ENCODE measurements at places on chromosomes 2 and 18.

DNA sequence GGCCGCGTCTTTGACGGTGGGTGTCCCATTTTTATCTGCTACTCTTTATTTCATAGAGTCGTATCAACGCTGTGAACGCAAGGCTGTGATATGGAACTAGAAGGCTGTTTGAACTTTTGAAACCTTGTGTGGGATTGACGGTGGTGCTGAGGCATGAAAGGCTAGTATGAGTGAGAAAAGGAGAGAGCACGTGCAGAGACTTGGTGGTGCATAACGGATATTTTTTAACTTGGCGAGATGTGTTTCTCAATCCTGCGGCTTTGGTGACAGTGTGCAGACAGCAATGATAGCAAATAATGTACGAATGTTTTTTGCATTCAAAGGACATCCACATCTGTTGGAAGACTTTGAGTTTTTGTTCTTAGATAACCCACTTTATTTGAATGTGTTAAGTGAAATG lies 6.2 kb downstream of the HES6 start:
- no peak for DNase-seq

DNA sequence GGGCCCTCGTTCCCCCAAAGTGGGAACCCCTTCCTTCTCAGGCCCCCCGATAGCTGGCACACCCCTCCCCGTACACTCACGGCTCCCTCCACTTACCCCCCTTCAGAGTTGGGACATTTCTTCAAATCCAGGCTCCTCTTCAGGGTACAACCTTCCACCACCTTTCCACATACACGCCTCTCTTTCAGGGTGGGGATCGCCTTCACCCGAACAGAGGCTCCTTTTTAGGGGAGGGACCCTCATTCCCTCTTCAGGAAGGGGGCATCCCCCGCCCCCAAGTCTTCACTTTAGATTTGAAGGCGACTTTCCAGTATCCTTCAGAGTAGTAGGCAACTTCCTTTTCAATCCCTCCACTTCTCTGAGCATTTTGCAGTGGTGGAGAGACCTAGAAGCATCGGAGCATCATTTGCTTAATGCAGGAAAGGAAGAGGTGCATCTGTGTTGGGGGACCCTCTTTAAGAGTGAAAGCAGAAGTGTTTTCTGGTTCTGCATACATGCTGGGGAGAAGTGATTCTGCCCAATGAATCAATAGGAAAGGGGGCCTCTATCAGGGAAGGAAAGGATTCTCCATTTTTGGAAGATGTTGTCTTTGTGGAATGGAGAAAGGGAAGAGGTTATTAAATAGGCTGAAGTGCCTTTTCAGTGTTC lies 845 bp downstream of the EML4 start:
- DNase-seq: no peak

DNA sequence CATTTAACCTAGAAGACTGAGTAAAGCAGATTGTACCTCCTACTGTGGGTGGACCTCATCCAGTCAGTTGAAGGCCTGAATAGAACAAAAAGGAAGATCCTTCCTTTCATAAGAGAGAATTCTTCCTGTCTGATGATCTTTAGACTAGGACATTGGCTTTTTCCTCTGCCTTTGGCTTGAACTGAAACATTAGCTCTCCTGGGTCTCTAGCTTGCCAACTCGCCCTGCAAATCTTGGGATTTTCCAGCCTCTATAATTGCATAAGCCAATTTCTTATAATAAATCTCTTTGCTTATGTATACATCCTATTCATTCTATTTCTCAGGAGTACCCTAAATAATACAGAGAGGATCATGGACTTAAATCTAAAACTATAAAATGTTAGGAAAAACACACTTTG lies 6.2 kb upstream of the KDSR start:
- DNase-seq: no peak

GRCh38 chr18:79405781-79406575 lies 10.2 kb downstream of the NFATC1 start:
- DNase-seq: peak; percentile 73

DNA sequence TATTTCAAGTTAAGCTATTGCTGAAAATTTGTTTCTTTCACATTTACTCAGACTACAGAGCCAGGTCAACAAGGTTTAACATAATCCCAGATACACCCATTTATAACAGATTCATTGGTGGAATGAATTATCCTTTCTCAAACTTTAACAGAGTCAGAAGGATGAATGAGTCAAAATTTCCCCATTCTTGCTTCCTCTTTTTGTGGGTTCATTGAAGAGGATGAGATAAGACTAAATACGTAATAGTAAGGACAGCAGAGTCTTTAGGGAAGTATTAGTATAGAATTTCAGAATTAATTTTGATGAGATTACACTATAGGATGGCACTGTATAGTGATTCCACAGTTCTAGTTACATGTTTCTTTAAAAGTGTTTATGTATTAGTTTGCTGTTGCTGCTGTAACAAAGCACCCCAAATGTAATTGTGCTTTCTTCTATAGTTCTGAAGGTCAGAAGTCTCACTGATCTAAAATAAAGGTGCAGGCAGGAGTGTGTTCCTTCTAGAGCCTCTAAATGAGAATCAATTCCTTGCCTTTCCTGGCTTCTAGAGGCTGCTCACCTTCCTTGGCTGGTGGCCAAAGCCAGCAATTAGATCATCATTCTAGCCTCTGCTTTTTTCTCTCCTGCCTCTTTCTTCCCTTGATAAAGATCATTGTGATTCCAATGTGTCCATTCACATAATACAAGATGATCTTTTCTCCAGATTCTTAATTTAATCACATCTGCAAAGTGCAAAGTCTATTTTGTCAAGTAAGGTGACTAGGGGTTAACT lies 309.3 kb upstream of the PIK3C3 start:
- DNase-seq: no peak

GRCh38 chr2:98376996-98377395 lies 30.7 kb downstream of the CNGA3 start:
- DNase-seq: no peak

- DNase-seq: no peak
Observed at GRCh38 chr18:31700990-31701389, 16.6 kb upstream of the B4GALT6 start.

GRCh38 chr18:74652392-74652988 lies 54.8 kb downstream of the ZNF407 start:
- DNase-seq: no peak

- no peak for DNase-seq
Observed at GRCh38 chr2:139365189-139365588, 585.0 kb upstream of the NXPH2 start.

GRCh38 chr2:64643838-64644457 lies 9.8 kb downstream of the SERTAD2 start:
- no peak for DNase-seq

DNA sequence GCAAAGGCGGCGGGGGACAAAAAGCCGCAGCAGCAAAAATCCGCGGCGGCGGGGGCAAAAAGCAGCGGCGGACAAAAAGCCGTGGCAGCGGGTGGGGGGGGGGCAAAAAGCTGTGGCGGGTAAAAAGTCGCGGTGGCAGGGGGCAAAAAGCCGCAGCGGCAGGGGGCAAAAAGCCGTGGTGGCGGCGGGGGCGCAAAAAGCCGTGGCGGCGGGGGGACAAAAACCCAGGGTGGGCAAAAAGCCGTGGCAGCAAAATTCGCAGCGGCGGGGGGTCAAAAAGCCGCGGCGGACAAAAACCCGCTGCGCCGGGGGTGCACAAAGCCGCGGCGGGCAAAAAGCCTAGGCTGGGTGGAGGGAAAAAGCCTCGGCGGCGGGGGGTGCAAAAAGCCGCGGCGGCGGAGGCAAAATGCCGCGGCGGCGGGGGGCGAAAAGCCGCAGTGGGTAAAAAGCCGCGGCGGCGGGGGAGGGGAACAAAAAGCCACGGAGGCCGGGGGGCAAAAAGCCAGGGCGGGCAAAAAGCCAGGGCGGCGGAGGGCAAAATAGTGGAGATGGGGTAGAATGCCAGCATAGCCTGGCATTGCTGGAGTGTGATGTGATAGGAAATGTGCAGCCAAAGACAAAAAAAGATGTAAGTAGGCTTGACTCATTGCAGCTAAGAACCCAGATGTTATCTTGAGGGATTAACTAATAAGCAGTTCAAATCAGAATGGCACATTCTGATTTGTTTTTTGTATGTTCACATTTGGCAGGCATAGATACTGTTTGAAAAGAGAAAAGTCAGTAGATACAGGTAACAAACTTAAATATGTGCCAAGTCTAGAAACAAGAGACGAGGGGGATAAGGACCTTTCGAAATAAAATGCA lies 1076.3 kb downstream of the RPIA start:
- no peak for DNase-seq

- no peak for DNase-seq
Observed at GRCh38 chr2:163613266-163613731, 122.5 kb downstream of the FIGN start.

DNA sequence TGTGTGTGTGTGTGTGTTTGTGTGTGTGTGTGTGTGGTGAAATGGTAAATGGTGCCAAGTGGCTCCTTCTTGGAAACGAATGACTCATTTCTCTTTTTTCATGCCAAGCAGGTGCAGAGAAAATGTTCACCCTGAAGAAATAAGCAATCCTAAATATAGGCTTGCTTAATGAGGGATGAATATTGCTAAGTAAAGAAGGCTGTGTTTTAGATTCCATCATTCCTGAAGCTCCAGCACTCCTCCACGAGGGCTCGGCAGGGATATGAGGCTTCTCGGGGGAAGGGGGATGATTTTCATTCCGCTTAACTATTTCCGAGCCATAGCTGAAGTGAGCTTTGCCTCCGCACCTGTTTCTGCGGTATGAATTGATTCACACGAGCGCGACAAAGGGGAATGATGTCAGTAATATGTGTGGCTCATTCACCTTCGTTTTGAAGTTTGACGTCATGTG lies 72.9 kb downstream of the TSN start:
- no peak for DNase-seq

DNA sequence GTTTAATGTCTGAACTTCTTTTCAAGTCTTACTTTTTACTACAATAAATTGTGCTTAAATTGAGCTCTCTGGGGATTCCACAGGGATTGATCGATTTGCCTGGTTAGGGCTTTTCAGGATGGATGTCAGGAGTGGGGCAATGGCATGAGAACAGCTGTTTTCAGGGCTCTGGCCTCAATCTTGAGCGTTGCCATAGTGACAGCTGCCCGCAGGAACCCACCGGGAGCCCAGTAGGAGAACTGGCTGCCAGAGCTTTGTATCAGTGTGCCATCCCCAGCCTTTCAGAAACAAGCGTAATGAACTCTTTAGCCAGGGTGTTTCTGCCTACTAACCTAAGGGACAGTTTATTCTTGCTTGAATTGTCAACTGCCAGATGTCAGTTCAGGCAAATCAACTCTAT lies 93.5 kb downstream of the GALNT3 start:
- DNase-seq: no peak

- no peak for DNase-seq
Observed at GRCh38 chr2:39504790-39505335, 67.8 kb upstream of the MAP4K3 start.

DNA sequence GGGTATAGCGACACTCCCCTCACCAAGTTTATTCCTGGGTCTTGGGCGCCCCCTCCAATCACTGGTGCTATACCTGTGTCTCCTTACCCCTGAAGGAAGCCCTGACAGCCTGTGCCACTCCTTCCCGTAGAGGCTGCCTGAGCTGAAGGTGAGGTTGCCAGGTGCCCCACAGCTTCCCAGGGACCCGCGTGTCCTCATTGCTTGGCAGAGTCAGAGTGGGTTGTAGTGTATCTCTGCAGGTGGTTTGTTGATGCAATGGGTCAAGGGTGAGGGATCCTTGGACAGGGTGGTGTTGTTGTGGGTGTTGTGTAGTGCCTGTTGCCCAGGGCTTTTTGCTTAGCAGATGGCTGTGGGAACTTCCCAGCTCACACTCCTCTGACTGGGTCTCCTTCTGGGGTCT lies 438.7 kb upstream of the FSIP2 start:
- DNase-seq: no peak

- DNase-seq: no peak
Observed at GRCh38 chr2:200617156-200618053, 31.6 kb downstream of the AOX1 start.

- DNase-seq: no peak
Observed at GRCh38 chr2:138364554-138365162, 136.9 kb upstream of the SPOPL start.

- no peak for DNase-seq
Observed at GRCh38 chr2:169397697-169398096, 35.4 kb upstream of the LRP2 start.

DNA sequence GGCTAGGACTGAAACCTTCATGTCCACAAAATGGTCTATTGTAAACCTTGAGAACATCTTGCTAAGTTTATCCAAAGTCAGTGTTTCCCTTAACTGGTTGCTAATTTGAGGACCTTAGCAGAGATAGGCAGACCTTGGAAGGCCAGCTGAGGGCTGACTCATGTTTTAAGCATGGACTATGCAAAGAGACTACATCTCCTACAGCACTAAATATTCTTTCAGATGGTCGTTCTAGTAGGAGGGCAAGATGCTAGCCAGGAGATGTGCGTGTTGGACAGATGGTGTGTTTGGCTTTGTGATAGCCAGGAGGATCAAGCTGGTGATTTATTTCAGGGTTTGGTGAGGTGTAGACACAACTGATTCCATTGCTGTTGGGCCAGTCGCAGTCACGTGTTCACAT lies 75.8 kb downstream of the NRP2 start:
- DNase-seq: no peak

GRCh38 chr2:222318026-222318711 lies 19.4 kb upstream of the PAX3 start:
- DNase-seq: no peak

- DNase-seq: no peak
Observed at GRCh38 chr2:88669482-88670214, 21.8 kb upstream of the RPIA start.

DNA sequence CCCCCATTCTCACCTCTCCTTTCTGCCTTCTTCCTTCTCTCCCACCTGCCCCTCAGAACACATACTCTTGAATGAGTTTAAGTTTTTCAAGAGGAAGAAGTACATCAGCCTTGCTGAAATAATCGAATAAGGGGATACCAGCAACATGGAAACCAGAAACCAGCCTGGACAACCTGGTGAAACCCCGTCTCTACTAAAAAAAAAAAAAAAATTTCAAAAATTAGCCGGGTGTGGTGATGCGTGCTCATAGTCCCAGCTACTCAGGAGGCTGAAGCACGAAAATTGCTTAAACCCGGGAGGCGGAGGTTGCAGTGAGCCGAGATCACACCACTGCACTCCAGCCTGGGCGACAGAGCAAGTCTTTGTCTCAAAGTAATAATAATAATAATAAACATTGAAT lies 75.0 kb upstream of the SLC1A4 start:
- no peak for DNase-seq

GRCh38 chr2:16211341-16211740 lies 271.0 kb downstream of the MYCN start:
- no peak for DNase-seq

- DNase-seq: no peak
Observed at GRCh38 chr2:105812180-105813044, 67.7 kb downstream of the NCK2 start.

GRCh38 chr2:178088774-178089270 lies 16.2 kb upstream of the PDE11A start:
- no peak for DNase-seq

- no peak for DNase-seq
Observed at GRCh38 chr2:201880579-201880978, 74.2 kb downstream of the CDK15 start.
